ENCODE measurements at places on chromosomes 6 and 20.
A peak's percentile ranks its signal among the peaks of the same experiment; 100 is the strongest.

DNA sequence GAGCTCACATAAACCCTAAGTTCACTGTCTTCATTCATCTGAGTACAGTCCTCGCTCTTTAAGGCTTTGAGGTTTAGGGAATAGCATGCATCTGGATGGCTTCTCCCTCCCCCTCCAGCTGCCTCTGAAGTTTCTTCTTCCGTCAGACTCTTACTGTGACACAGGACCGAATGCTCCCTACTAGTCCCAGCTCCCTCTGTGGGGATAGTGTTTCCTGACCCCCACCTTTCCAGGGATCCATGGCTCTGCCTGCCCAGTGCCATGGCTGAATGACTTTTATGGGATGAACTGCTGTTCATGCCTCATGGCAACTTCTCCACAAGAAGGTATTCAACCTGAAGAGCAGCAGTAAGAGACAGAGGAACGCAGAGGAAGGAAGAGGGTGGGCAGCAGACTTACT lies 79.8 kb upstream of the EMILIN3 start:
- no peak for DNase-seq

- no peak for DNase-seq
Measured at GRCh38 chr6:143125455-143125854, 64.8 kb downstream of the AIG1 start.

GRCh38 chr20:37254114-37254878 lies 7.3 kb downstream of the GHRH start:
- no peak for DNase-seq

DNA sequence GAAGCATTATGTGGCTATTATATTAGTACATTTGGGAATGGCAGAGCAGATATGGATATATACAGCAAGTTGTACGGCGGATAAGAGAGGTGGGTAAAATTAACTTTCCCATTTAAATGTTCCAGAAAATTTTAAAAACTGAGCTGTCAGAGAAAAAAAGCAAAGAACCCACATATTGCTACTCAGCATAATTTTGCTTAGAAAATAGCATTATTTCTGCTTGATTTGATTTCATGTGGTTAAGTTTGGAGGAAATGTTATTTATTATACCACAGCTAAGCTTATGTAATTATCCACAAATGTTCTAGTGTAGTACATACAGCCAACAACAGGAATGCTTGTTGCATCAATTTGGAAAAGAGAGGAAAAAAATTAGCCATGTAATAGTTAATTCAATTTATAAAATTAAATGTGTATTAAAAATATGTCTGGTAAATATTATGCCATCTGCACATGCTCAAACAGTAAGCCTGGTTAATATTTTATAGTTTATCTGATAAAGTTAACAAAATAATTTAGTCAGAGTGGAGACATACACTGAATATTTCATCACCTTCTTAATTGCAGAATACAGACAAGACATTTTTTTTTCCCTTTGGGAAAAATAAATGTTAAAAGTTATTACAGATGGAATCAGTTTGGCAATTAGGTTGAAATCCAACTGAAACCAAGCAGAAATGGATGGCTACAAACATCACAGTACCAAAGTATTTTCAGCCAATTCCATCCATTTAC lies 172.1 kb upstream of the ID4 start:
- DNase-seq, result no peak

DNA sequence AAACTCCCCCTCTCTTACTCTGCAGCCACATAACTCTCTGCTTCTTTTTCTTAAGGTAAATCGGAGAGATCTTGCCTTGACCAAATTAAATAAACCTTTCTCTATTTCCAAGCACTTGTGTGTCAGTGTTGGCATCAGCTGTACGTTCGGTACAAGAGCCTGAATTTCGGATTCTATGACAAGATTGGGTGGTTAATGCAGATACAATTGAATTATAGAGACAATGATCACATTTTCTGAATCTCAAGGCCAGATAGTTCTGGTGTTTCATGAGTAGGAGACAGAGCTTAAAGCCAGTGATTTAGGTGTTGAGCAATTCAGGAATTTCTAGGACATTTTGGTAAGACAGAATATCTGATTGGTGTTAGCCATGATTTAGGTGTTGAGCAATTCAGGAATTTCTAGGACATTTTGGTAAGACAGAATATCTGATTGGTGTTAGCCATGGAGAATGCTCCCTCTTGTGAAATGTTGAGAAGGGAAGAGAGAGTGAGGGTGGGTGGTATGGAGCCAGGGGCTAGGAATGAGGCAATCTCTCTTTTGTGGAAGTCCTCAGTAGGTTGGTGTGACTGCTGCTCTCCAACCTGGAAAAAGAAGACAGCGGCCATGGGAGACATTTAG lies 5.1 kb downstream of the SPINT3 start:
- no peak for DNase-seq

- DNase-seq, result peak; percentile 43
Measured at GRCh38 chr6:29602564-29603361, 17.8 kb downstream of the OR2H2 start.

DNA sequence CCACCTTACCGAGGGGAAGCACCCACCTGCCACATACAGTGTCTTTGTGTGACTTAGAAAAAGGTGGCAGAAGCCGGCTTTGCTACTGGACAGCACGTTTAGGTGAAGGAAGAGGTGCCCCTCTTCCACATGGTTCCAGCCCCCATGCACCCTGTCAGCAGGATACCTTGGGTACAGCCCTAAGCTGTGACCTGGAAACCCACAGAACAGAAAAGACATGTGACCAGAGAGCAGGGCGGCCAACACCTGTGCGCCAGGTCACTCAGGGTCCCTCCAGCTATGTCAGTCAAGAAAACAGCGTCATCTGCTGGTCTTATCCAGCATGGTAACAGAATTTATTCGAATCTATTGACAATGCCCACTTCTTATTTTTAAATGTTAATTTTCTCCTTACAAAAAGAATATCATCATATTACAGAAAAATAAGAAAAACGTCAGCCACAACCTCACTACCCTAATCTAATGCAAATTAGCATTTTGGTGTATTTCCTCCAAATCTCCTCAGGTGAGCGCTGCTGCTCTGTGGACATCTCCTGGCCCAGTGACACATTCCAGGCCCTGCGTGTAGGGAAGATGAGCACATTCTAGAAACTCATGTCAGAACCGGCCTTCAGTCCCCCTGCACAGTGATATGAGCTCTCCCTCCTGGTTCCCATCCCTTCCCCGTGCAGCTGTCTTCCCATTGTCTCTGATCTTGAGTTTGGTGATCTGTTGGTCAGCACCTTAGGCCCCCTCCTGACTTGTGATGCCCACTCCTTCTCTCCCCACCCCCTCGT lies 37.2 kb downstream of the GTF2H5 start:
- DNase-seq, result peak; percentile 85

- DNase-seq, result no peak
Measured at GRCh38 chr6:142323377-142323776, 21.6 kb downstream of the ADGRG6 start.

- DNase-seq, result peak; percentile 44
Measured at GRCh38 chr20:8790442-8791074, 278.3 kb upstream of the PLCB4 start.

DNA sequence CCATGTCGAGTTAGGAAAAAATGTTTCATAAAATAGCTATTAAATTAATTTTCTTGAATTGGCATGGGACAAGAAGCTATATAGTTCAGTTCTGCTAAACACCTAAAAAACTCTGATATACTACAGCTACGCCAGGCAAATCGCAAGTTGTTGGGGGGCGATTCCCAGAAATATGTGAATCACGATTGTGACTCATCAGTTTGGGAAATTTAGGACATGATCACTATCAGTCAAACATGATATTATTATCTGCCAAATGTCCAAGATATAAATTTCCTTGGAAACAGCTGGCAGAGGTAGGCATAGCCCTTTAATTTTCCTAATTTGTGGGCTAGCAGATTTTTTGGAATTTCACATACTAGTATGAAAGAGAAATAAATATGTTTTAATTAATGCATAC lies 123.6 kb downstream of the ATXN1 start:
- no peak for DNase-seq

DNA sequence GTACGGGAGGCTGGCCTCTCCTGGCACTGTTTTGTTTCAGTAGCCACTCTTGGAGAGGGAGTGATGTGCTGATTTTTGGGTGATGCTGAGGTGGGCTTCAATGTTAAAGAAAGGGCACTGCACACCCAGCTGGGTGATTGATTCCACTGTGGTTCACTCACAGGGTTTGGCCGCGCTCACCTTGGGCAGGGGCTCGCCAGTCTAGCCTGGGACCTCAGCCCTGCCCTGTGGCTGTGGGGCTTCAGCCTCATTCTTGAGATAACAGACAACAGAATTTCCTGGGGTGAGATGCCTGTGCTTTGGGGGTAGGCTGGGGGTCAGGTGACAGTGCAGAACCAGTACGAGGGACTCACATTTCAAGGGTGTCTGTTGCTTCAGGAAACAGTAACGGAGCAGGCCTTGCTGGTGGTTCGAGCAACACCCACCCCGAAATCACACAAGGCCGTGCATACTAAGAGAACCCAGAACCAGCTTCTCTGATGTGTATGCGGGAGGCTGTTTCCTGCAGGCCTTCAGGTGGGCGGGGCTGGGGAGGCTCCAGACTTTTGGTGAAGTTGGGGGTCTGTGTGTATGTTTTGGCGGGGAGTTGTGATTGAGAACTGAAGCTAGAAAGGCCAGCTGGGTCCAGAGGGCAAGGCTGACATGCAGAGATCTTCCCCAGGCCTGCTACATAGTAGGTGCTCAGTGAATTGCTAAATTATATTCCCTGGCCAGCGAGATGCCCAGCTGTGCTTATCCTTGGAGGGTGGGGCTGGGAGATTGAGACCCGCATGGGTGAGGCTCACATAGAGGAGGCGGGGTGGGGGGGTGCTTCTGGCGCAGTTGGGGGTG lies 154.2 kb upstream of the RNF24 start:
- DNase-seq, result no peak

GRCh38 chr6:24072038-24072746 lies 53.8 kb upstream of the NRSN1 start:
- no peak for DNase-seq

DNA sequence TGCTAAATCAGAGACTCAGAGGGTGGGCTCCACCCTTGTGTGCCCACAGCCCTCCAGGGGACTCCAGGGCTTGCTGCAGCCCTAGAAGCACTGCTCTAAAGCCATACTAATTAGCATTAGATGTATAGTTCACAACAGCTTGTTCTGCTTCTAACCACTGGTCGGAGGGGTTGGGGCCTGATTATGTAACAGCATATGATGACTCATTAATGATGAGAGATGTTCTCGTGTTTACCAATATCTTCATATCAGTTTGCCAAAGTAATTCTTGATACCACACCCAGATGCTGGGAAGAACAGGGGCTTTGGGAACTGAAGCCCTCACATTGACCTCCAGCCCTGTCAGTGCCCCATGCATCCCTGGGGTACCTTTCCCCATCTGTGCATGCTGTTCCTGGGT lies 104.1 kb upstream of the FOXA2 start:
- no peak for DNase-seq

GRCh38 chr6:25831532-25832306 lies at the start of gene SLC17A1:
SLC17A1 (minus strand) TSS chr6:25832052; CDS start chr6:25830557, 1,495 bp downstream.
- DNase-seq, result no peak

DNA sequence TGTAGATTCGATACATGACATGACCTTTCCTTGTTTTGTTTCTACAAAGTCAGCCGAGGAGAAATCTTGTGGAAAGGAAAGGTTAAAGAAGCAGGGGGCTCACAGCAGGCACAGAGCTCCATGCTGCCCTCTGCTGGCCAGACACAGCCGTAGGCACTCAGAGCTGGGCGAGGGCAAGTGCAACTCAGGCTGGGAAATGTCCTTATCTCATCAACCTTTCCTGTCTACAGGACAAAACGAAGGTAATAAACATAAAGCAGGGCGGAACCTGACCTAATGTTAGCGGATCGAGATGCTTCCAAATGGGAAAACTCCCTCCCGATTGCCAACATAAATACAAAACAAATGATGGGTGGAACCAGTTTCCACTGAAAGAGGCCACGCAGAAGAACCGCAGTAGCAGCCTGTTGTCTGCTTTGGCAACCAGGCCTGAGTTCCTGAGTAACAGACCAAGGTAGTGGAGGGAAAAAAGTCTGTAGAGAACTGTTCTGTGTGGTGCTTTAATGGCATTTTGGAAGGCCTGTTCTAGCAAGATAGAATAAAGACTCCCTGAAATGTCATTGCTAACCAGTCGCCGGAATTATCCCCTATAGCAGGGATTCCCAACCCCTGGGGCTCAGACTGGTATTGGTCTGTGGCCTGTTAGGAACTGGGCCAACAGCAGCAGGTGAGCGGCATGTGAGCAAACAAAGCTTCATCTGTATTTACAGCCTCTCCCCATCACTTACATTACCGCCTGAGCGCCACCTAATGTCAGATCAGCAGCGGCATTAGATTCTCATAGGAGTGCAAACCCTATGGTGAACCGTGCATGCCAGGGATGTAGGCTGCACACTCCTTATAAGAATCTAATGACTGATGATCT lies 85.2 kb downstream of the MBOAT1 start:
- DNase-seq, result peak; percentile 39

- no peak for DNase-seq
Measured at GRCh38 chr6:167270499-167271311, 20.4 kb upstream of the UNC93A start.

DNA sequence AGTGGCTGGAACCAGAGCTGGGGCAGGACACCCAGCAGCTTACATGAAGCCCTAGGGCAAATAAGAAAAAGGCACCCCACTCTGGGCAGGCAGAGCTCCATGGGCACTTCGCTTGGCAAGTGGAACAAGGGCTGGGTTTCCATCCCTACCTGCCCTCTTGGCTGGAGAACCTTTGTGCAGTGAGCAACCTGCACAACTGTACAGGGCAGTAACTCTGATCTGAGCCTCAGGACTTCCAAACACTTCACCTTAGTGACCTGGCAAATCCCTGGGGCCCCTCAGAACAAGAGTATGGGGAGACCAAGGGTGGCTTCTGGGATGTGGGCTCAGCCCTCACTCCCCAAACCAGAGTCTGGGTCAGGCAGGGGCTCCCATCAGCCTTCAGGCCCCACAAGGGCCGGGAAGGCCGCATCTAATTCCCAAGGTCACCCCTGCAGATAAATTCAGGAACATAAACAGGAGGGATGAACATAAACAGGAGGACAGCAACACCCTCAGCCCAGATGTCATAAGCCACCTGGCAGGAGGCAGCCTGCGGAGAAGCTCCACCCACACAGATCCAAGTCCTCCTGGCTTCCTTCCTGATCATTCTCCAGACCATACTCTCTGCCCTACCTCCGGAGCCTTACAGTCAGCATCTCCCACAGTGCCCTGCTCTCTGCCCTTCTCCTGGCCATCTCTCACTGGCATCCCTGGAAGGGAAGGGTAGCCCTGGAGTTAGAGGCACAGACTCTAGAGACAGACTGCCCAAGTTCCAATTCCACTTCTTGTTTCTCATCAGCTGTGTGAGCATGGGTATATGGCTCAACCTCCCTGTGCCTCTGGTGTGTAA lies 37.5 kb downstream of the HNF4A start:
- DNase-seq, result peak; percentile 53

DNA sequence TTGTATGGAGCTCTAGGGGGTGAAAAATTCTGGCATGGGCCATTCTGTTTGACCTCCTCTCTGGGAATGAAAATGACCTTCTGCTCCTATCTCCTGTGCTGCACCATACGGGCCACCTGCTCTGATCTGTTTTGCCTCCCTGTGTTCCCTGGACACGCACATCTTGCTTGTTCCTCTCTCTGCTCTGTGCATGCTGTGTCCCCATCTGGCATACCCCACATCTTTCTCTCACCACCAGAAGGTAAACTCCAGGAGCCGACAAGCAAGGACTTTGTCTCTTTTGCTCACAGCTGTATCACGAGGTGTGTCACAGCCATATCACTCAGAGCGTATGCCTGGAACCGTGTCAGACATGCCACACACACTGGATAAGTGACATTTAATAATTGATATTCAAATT lies 208.4 kb upstream of the DTNBP1 start:
- DNase-seq, result no peak

GRCh38 chr20:15857173-15857784 lies 716.0 kb downstream of the KIF16B start:
- no peak for DNase-seq

- no peak for DNase-seq
Measured at GRCh38 chr6:3542032-3542640, 85.3 kb upstream of the SLC22A23 start.

- no peak for DNase-seq
Measured at GRCh38 chr6:22017766-22018165, 279.1 kb downstream of the PRL start.
